CD4-positive, alpha-beta T cell treated with Interleukin-17A for 1 hour (primary cell): ENCODE measurements at places on chromosomes 16 and 17.

DNA sequence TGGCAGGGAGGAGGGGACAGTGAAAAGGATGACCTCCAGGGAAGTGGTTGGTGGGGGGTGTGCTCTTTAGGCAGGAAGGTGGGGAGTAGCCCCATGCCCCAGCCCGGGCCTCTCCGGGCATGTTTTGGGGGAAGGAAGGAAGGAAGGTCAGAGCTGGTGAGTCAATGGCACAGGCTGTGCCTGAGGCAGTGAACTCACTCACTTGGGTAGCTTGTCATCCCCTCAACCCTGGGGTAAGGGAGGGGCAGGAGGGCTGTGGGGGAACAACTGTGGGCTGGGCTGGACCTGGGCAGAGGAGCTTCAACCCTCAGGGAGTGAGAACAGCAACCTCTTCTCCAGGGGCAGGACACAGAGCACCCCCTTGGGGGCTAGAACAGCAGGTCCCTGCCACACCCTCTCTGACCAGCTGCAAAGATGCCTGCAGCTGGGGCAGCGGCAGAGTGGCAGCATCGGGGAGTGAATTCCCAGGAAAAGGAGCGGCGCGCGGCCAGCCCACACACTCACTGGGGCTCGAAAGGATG, 6.3 kb downstream of the CSF3 start:
- no peak for DNase-seq

DNA sequence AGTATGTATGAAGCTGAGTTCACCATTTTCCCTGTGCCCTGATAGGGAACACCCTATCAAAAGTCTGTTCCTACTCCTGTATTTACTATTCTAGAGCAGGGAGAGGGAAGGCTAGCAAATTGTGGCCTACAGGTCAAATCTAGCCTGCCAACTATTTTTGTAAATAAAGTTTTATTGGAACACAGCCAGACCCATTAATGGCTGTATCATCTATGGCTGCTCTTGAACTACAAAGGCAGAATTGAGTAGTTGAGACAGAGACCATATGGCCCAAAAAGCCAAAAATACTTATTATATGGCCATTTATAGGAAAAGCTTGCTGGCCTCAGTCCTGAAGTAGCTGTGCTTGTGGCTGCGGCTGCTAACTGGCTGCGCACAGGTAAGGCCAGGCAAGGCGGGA, 4.3 kb upstream of the ALDOC start:
- no peak for DNase-seq

DNA sequence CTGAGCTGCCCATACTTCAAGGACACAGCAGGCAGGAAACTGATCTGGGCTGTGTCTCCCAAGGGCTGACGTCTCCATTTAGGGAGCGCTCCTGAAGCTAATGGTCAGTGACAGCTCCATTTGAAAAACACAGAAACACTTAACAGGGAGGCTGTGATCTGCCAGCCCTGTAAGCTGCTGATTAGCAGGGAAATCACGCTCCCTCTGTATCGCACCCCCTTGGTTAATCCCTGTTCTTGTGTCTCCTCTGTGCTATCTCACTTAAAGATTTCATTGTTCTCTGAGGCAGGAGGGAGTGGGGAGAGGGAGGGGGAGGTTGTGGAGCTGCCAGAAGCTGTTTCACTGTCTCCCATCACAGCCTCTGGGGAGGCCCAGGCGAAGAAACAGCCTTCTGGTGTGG, 47.4 kb upstream of the CACNG3 start:
- no peak for DNase-seq

DNA sequence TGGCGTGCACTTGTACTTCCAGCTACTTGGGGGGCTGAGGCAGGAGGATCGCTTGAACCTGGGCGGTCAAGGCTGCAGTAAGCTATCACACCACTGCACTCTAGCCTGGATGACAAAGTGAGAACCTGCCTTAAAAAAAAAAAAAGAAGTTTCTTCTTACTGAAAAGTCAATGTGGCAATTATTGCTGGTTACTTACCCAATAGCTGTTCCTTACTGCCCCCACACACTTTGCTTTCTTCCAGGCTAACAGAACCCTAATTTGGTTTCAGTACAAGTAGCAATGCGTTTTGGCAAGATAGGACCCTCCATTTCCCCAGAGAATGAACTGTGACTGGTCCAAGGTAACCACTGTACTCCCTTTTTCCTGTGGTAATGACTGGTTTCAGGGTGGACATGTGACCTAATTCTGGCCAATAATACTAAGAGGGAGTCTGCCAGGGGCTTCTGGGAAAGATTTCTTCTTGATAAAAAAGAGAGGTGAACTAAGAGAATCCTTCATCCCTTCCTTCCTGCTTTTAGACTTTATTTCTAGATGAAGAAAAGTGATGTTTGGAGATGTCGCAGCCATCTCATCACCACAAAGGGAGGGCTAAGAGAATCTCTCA, 58.8 kb upstream of the MSI2 start:
- DNase-seq = no peak

GRCh38 chr17:45848405-45848804, 3.7 kb downstream of the SPPL2C start:
- no peak for DNase-seq

DNA sequence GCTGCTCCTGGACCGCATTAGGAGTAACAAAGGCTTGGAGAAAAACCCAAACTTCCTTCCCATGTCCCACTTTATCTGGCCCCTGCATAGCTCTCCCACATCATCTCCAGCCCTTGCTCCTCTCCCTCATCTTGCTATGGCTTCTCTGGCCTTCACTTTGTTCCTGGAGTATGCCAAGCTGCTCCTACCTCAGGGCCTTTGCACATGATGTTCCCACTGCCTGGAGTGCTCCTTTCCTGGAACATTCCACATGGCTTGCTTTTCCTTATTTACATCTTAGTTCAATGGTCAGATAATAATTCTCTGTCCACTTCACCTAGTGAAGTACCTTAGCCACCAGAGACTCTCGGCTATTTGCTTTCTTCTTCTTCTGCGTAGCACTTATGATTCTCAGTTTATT, 4.3 kb upstream of the KSR1 start:
- DNase-seq = no peak

DNA sequence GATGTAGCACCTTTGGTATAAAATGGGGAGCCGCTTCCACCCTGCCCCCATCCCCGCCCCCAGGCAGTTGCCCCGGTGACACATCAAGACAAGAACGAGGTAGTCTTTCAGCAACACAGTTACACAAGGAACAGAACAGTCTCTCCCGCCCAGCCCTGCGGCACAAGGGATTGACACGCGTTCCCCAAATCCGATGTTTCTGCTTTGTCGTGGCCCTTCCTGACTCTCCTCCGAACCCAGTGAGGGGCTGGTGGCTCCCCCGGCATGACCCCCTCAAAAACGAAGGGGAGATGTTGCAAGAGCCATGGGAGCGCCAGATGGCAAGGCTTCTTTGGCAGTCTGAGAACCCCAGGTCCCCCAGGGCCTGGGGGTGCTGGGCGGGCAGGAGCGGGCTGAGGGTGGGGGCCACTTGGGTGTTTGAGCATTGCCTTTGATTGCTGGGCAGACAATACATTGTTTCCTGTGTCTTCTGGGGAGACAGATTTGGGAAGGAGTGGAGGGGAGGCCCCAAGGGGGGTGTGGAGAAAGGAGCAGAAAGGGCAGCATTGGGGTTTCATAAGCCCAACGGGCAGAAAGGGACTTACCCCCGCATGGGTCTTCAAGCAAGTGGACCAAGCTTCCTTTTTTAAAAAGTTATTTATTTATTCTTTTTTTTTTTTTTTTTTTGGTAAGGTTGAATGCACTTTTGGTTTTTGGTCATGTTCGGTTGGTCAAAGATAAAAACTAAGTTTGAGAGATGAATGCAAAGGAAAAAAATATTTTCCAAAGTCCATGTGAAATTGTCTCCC, 16.6 kb downstream of the COL1A1 start:
- no peak for DNase-seq

DNA sequence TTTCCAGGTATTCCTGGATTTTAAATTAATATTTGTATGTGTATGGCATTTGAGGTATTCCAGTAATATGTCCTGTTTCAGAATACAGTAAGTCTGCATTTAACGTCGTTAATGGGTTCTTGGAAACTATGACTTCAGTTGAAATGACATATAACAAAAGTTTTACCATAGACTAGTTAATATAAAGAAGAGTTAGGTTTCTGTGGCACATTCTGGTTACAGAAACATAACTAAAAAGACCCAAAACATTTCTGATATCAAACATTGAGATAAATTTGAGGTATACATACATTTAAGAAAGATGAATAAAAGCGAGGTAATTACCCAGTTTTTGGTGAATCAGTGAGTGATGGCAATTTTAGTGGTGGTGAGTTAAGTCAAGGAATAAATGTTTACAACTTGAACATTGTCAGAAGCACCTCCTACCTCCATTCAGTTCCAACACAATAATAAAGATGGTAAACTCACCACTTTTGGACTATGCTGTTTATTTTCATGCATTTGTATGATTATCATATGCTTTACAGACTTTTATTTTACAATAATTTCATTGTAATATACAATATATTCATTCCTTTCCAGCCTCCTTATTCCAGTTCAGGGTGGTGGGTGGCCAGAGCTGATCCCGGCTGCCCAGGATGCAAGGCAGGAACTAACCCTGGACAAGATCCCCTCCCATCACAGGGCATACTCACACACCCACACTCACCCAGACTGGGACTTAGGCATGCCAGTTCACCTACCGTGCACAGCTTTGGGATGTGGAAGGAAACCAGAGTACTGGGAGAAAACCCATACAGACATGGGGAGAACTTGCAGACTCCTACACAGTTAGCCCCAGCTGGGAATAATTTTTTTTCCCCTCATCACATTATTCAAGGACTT, 9.7 kb downstream of the LUC7L3 start:
- no peak for DNase-seq

DNA sequence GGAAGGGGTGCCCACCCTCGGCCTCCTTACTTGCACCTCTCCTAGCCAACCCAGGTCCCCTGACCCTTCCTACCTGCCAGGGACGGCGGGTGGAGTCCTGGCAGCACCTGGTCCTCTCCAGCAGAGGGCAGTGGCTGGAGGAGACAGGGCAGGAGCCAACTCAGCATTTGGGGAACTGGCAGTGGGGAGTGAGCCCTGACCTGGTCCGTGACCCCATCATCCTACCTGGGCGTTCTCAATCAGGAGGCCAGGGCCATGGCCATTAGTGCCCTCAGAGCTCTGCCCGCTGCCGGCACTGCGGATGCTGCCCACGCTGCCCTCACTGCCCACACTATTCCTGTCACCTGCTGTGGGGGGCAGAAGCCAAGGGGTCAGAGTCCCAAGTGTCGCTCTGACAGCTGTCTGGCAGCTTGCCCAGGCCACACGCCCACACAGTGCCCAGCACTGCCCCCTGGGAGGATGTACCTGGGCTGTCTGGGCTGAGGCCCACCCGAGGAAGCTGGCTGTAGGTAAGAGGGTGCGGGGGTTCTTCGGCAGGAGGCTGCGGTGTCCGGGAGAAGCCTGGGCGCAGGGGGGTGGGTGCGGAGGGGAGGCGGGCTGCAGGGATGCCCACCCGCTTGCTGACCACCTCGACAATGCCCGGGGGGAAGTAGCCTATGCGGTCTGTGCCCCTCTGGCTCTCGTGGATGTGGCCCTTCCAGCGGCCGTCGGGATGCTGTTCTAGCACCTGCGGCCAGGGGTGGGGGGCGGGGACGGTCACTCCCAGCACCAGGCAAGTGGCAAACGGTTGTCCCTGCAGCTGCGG, 10.8 kb downstream of the CASKIN2 start:
- DNase-seq = peak; percentile 47

DNA sequence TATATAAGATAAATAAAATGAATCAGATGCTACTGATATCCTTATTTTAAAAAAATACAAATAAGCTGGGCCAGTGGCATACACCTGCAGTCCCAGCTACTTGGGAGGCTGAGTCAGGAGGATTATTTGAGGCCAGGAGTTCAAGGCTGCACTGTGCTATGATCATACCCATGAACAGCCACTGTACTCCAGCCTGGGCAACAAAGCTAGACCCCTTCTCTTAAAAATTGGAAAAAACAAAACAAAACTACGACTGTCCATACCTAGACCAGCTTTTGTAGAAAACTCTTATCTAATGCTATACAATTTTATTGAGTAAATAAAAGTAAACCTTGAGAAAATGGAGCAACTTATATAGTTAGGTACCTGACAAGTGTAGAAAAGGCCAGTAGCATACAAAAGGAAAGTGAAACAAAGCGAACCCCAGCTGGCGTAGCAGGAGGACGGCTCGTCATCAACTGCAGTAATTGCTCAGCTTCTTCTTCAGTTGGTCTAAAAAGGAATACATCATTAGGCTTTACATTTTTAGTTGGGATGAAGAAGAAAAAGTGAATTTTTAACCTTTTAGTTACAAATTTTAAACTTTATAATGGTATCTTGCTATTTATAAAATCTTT, 23.6 kb downstream of the INTS2 start:
- peak; percentile 71 for DNase-seq

DNA sequence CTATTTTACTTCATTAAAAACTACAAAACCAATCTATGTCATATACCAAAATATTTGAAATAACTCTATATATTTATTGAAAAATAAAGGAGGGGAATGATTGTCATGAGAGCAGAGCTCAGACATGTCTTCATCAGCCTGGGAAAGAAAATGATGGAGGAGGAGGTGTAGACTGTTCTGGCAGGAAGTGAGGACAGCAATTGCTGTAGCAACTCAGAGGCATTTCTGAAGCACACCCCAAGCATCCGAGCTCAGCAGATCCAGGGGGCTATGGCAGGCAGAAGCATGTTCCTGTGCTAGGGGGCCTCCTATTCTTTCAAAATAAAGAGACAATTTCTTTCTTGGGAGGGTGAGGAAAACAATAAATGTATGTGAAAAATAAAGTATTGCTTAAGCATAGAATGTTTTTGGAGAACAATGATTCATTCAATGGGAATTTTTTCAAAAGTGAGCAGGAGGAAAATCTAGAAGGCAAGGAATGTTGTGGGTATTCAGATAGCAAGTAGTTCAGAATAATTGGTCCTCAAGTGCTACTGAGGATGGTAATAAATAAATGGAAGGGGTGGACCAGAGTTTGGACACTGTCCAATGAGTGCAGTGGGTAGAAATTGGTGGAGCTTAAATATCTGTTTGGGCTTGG, 383.4 kb downstream of the CDH11 start:
- no peak for DNase-seq
